ENCODE measurements at places on chromosomes 11 and 22.

- DNase-seq = no peak
These were observed 527.4 kb downstream of the BRD1 start for GRCh38 chr22:49300241-49300640.

DNA sequence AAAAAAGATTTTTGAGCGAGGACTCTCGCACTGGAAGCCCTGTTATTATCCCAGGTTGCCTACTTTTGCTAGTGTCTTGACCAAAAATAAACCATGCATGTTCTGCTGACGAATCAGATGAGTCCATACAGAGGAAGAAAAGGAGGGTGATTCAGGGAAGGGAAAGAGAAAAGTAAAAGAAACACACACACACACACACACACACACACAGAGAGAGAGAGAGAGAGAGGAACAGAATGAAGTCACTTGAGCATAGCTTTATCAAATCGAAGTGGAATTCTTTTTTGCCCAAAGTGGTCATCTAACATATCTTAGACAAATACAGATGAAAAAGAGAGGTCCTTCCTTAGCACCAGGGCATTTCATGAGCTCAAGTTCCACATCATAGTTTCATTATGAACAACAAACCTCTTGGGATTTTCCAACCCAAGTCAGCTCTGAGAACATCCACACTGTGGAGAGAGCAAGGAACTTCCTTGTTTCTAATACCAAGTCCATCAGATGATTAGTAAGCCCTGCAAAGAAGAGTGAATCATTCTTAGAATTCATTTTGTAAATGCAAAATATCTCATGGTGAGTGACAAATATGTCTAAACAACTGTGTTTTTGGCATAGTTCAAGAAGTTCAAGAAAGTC is 7.7 kb upstream of the MMP12 start:
- DNase-seq = no peak

DNA sequence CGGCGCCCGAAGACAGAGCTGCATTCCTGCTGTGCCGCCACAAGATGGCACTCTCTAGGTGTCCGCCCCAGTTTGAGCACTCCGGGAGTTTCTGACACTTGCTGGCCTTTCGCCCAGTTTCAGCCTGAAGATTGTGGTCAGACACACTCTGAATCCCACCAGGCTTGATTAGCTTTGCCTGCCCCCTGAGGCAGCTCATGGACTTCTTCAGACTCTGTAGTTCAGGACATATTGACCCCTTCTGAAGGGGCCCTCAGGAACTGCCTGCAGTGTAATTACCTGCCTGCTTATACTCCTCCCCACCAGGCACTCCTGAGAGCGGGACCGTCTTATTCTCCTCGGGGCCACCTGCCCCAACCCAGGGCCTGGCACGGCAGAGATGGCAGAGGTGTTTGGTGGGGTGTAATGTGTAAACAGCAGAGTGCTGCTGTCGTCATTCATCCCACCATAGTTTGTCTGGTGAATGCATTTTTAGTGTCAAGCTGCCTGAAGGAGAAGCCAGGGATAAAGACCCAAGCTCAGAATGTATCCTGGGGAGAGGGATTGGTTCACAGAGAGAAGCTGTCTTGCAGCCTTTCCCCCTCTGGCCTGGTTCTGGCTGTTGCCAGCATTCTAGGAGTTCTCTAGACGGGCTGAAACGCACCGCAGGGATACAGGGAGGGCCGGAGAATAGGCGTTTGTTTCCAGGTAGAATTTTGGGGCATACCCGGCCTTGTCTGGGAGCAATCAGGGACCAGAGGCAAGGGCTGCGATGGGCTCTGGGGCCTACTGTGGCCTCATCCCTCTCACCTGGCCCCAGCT is 46.4 kb downstream of the EIF3F start:
- no peak for DNase-seq

DNA sequence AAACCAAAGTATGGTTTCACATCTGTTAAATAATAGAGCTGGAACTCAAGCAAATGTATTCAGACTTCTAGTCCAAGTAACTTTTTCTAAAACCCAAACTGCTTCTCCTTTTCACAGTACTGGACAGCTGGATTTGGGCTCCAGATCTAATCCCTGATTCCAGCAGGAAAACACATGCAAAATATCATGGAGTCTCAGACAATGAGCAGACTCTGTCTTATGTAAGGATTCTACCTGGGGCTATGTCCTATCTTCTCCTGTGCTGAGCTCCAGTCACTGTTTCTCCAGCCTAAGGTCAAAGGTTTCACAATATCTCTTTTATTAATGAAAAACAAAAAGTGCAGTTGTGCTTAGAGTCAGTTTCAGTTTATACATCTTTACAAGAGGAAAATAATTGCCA is 83.2 kb upstream of the EED start:
- DNase-seq = no peak

DNA sequence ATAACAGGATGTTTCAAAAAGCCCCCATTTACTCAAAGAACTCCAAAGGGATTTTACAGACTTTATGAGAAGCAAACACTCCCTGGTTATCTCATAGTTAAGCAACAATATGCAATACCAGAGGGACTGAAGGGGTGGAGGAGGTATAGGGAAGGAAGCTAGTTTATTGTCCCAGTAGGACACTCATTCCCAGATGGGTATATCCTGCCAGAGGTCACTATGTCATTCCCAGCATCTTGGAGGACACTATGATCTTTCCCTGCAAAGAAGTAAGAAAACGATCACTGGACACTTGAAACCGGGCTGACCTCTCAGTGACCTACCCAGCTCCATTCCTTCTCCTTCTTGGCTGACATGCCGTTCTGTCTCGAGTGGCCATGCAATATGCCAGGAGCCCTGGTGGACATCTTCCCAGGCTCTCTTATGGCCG is 114.5 kb downstream of the NAT10 start:
- DNase-seq = no peak
